ENCODE measurements at places on chromosomes 1 and 21.

DNA sequence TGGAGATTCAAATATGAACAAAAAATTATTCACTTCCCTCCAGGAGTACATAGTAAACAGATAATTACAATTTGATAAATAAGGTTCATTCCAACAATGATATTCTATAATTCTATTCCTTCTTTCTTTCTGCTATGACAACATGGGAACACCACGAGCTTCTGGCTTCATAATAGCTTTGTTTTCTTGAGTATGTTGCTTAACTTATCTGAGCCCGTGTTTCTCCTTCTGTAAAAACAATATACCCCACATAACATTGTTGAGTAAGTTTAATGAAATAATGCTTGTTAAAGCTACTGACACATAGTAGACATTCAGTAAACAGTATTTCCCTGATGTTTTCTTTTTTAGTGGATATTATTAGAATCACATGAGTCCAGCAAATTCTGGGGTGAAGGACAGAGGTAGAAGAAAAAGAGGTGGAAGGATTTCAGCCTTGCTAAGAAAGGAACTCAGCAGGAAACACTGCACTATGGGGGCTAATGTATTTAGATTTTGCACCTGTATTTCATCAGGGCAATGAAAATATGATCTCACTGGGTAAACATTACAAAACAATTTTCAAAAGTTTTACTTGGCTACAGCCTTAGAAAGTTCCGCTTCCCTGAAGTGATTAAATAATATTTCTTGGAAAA, 430.8 kb upstream of the C1orf87 start:
- no peak for DNase-seq

- no peak for DNase-seq
Observed at GRCh38 chr1:70767377-70767776, 280.2 kb downstream of the PTGER3 start.

- DNase-seq, result no peak
Observed at GRCh38 chr1:206812471-206812870, 40.2 kb upstream of the IL10 start.

DNA sequence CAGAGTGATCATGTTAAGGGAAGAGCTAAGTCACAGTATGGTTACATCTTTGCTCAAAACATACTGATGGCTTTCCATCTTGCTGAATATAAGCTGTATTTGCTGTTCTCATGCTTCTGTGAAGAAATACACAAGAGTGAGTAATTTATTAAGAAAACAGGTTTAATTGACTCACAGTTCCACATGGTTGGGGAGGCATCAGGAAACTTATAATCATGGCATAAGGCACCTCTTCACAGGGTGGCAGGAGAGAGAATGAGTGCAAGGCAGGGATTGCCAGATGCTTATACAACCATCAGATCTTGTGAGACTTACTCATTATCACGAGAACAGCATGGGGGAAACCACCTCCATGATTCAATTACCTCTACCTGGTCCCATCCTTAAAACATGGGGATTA, 24.4 kb upstream of the RGS5 start:
- no peak for DNase-seq

DNA sequence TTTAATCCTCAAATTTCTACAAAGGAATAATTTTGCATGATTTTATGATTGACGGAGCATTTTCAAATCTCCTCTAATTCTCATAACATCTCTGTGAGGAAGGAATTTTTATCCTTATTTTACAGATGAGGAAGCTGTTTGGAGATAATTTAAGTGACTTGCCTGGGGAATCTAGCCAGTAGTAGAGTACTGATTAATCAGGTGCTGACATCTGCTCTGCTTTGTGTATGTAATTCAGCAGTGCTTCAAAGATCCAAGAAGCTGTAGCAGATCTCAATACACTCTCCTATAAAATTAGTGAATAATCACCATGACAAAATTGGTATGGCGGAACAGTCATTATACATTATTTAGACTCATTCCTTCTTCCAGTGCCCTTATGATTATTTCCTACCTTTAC, 46.0 kb downstream of the DPH5 start:
- DNase-seq, result no peak

GRCh38 chr1:38198099-38198498, 151.5 kb upstream of the POU3F1 start:
- no peak for DNase-seq

DNA sequence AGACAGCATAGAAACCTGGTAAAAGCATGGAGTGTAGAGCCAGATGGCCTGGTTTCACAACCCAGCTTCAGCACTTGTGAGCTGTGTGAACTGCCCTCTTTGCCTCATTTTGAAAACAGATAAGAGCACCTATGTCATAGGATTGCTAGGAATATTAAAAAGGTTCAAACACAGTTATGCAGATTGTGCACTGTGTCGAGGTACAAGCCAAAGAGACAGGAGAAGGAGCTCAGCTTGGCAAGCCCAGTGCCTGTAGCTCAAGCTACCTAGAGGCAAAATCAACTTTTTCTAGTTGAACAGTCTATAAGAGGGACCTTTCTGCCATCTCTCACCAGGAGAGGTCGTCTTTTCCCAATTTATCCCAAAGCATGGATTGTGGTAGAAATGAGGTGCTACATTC, 5.0 kb downstream of the CHODL start:
- DNase-seq, result no peak

GRCh38 chr1:160446945-160447600, 46.7 kb downstream of the VANGL2 start:
- no peak for DNase-seq

- peak; percentile 82 for DNase-seq
Observed at GRCh38 chr1:15304708-15305467, 57.9 kb downstream of the FHAD1 start.

- DNase-seq, result no peak
Observed at GRCh38 chr1:58813361-58813760, 29.5 kb upstream of the JUN start.

GRCh38 chr21:14762734-14763694, 216.9 kb upstream of the SAMSN1 start:
- DNase-seq, result no peak

DNA sequence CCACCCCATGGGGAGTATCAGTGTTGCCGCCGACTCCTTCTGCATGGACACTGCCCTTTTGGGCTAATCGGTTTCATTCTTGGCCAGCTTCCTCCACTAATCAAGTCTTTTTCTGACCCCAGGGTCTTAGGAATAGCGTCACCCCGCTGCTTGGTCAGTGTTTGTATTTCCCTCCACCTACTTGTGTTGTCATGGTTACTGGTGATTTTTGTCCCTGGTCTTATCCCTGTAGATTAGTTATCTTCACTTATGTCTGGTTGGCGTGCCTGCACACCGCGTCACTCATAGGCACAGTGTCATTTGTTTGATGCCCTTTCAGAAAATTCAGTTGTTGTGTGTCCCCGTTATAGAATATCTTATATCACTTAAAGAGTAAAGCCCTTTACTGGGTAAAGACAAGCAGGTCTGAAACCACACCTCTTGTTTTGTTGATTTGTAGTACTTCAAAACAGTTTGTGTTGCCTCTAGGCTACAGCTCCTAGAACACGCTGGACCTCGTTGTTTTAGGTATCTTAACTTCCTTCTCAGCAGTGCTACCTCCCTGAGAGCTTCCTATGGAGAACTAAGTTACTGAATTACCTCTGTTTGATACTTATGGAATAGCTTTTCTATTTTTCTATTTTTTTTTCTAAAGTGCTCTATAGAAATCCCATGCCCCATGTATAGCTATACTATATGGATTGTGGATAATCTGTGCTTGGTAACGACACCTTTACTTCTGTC, 868 bp downstream of the PPP1R12B start:
- DNase-seq, result no peak

DNA sequence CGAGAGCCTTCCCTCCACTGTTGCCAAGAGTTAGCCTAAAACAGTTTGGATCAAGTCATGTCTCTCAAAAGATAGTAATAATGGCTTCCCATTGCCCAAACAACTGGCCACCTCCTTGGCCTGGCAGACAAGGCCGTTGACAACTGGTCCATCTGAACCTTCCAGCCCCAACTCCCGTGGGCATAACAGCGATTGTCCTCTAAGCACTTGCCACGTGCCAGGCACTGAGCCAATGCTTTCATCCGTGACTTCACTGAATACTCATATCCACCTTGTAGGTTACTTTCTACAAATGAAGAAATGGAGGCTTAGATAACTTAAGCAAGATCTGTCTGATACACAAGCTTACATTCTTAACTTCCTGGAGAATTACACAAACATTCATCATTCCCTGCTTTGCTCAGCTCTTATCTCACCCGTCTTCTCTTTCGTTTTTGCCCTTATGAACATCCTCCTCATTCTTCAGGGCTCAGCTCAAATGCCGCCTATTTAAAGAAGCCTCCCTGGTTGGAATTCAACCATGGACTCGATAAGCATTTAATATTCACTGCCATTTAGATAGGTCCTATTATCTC, 106.4 kb downstream of the KCND3 start:
- DNase-seq, result no peak

DNA sequence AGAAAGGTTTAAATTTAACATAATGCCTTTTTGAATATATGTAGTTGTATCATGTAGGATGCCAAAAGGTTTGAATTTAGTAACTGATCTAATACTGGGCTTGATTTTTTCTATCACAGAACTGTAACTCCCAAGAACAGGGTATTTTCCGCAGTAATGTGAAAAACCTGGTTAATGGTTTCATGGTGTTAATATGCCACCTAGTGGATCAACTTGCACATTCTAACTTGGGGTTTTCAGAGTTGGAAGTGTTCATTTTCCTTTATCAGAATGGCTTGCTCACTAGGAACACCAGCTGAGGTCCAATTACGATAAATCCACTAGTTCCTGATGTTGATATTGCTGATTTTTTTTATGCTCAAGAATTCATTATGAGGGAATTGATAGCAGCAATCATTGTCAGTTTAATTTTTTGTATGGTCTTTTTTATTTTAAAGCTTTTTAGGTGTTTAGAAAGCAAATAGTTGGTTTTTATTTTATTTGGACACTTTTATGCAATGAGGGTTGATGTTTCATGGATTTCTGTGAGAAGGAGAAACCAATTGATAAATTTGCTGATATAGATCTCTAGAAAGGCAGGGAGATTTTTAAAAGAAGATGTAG, 157.2 kb downstream of the PLA2G4A start:
- no peak for DNase-seq

GRCh38 chr1:99756598-99756997, 9.8 kb downstream of the FRRS1 start:
- no peak for DNase-seq

GRCh38 chr1:156866249-156866909, 5.7 kb downstream of the NTRK1 start:
- DNase-seq, result no peak

DNA sequence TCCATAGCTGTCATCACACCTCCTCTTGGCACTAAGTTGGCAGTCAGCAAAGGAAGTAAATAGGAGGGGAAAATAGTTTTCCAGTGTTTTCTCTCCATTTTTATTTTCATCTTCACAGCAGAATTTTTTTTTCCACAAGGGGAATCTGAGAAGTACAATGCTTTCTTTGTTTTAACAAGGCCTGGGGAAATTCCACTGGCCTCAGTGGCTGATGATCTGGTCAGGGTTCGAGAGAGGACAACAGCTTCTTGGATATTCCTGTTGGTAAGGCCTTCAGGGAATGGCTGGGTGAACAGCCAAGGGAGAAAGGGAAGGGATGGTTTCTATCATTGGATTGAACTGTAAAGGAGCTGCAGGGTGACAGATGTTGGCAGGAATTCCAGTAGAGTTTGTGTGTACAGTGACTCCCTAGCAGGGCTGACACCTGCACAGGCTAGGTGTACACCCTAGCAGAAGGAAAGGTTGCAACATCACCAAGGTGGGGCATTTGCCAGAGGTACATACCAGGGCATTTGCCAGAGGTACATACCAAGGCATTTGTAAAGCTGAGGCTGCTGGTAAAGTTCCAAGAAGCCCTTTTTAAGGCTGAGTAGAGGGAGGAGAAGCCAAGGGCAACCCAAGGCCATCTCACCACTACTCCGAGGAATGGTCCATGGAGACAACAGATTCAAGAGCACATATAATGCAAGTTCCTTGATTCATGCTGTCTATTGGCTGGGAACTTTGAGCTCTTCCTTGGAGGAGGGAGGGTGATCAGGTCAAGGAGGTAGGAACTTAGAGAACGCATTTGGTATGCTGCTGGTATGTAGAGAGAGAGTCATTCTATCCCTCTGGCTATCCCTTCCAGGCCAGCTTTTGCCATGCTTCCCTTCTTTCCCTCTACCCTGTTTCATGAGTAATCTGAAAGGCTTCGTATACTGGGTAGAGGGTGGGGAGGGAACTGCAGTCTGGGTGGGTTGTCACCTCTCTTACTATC, 3.1 kb downstream of the GJA5 start:
- DNase-seq, result no peak

- DNase-seq, result no peak
Observed at GRCh38 chr1:196558411-196558810, 49.8 kb downstream of the KCNT2 start.

DNA sequence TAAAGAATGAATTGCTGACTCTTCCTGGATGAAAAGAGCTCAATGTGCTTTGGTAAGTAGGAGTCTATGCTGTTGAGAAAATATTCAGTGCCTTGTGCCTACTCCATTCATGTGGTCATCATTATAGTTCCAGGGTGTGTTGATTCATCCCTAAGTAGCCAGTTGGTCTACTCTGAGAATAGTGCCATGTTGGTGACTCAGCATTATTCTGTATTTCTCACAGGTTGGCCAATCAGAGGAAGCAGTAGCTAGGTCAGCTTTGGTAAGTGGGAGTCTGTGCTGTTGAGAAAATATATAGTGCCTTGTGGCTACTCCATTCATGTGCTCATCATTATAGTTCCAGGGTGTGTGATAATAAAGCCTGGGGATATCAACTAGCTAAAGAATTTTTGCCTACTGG, 397.3 kb downstream of the AGBL4 start:
- DNase-seq, result no peak

GRCh38 chr1:176692431-176692830, 229.5 kb downstream of the PAPPA2 start:
- no peak for DNase-seq

DNA sequence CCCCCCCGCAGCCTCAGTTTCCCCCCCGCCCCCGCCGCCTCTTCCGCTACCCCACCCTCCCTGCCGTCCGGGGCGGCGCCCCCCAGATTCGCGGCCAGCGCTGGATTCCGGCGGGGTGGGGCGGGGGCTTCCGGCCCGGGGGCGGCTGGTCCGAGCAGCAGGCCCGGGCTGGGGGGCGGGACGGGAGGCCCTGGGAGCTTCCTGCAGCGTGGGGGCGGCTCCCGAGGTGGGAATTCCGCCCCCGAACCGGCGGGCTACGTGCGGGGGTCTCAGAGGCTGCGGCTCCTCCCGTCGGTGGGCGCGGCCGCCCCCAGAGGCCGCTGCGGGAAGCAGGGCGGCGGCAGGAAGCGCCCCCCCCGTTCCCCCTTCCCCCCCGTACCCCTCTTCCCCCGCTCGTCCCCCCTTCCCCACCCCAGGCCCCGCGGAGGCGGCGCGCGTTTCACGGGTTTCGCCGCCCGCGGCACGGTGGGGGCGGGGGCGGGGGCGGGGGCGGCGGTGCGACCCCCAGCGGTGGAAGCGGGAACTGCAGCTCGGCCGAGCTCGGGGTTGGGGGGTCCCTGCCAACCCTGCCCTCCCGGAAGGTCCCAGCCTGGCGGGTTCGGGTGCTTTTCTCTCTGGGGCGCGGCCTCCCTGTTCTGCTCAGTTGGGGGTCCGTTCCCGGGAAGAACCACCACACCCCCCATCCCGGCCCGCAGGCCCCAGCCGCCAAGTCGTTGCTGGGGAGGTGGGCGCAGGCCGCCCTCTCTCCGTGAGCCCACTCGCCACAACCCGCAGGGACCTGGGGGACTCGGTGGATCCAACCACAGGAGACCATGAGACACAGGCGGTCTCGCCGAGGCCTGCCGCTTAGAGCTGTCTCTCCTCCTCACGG, 76.3 kb downstream of the MORN1 start:
- peak; percentile 61 for DNase-seq

Measured in stimulated activated CD4-positive, alpha-beta T cell treated with anti-CD3 and anti-CD28 coated beads, Interleukin-2, amount 100 ng/mL, for 24 hours (primary cell).